ENCODE measurements at places on chromosomes 6 and 20.

DNA sequence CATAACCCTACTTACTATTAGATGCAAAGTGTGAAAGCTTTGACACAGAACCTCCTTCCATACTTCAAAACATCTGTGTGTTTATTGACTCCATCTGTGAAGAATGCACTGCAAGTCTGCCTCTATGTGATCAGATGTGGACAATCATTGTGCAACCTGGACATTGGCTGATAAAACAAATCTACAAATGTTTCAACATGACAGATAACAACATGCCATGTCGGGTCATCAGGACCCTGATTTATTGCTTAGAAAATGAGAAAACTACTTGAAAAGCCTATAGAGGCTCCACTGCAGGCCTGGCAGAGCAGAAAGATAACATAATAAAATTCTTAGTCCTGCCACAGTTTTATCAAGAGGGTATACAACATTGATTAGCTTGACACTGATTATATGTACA, 1286.4 kb downstream of the GRIK2 start:
- no peak for DNase-seq

- no peak for DNase-seq
Observed at GRCh38 chr20:46850416-46850815, 44.2 kb upstream of the EYA2 start.

GRCh38 chr20:574297-574942, 30.8 kb upstream of the CSNK2A1 start:
- no peak for DNase-seq

DNA sequence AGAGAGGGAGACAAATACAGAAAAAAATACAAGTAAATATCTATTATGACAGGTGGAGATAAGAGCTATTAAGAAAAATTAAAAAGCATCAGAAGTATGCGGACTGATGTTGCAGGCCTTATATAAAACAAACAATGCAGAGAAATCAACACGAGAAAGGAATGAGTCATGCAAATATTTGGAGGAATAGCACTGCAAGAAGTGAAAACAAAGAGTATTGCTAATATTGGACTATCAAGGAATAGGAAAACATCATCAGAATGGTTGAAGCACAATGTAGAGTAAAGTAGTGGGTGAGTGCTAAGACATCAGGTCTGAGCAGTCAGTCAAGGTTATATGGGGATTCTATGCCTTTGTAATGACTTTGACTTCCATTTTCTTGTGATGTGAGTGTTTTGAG, 657.5 kb upstream of the GJE1 start:
- no peak for DNase-seq

GRCh38 chr6:109486068-109486467, 3.0 kb upstream of the ZBTB24 start:
- no peak for DNase-seq

- no peak for DNase-seq
Observed at GRCh38 chr6:130503146-130503545, 137.3 kb downstream of the TMEM200A start.

DNA sequence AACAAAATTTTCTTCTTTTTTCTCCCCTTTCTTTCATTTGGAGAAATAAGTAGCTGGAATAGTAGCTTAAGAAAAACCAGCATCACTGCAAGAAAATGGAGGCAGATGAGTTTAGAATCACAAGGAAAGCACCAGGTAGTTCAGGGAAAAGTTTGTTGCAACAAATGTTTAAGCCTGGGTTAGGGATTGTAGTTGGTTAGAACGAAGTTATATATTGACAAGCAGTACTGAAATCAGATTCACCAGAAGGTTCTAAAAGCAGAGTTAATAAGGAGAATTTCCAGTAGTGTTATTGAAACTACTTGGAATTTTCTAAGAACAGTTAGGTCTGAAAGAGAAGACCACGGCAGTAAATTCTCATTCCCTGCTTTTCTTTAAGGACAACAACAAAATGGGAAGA, 70.2 kb downstream of the BMP2 start:
- DNase-seq: no peak

DNA sequence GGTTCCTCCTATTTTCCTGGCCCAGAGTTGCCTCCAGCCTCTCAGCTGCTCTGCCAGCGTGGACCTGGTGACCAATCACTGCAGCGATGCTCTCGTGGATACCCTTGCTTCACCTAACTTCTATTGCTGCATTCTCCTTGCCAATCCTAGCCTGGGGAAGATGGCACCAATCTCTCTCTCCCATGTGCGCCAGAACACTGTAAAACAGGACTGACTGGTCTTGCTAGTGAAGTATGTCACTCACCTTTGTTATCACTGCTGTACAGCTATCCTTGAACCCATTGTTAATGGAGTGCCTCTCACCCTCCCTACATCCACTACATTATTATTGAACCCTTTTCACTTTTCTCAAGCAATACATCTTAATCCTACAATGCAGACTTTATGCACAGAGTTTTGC, 80.1 kb downstream of the LYRM4 start:
- no peak for DNase-seq

- no peak for DNase-seq
Observed at GRCh38 chr20:31788578-31788977, 30.6 kb upstream of the MYLK2 start.

- no peak for DNase-seq
Observed at GRCh38 chr6:142374965-142375733, 73.3 kb downstream of the ADGRG6 start.

DNA sequence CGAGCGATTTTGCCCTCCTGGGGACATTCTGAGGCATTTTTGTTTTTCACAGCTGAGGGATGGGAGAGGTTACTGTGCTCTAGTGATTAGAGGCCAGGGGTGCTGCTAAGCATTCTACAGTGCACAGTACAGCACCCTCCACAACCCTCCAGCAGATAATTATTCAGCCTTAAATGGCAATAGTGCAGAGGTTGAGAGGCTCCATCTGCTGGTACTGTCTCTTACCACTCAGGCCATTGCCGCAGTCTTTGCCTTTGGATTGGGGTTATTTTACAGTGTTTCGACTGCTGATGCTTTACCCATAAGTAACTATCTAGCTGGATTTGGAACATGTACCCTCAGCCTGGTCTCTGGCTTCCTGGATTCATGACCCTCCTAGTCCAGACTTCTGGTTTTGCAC, 705.3 kb downstream of the KIF16B start:
- no peak for DNase-seq

DNA sequence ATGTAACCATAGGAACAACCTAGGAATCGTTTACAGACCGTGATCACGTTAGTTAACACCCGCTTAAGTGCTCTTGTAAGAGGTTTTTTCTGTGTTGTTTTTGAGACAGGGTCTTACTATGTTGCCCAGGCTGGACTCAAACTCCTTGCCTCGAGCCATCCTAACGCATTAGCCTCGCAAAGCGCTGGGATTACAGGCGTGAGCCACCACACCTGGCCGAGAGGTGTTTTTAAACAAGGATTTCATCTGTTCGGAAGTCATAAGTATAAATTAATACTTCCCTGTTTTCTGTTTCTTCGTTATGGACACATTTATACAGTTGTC, 727 bp downstream of the MRS2 start:
- DNase-seq: no peak

- DNase-seq: no peak
Observed at GRCh38 chr6:55794136-55794812, 81.1 kb downstream of the BMP5 start.

DNA sequence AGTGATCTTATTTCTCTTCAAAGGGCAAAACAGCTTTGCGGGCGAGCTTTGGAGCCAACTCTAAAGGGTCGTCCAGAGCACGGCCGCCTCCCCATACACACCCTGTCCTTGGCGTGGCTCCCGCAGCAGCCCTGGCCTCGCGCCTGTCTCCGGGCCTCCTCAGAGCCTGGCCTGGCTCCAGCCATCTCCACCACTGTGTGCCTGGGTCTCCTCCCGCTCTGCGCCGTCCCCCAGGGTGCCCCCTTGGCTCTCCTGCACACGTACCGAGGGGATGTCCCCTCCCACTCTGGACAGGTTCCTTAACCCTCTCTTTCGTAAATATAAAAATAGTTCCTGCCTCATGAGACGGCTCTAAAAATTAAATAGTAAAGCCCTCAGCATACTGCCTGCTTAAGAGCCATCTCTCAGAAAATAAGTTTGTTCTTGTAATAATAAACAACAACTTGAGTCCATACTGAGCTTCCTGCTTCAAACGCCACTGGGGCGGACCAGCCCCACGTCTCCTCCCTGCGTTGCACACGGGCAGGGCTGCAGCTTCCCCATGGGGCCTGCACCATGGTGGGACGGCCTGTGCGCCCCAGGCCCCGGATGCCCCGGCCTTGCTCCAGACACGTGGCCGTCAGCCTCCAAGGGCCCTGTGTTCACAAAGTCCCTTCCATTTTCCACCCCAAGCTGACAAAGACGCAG, 226.2 kb downstream of the TTLL2 start:
- DNase-seq: no peak

- DNase-seq: no peak
Observed at GRCh38 chr20:24646321-24646720, 176.9 kb downstream of the SYNDIG1 start.
